ENCODE measurements at places on chromosomes 12 and 14.
A peak's percentile ranks its signal among the peaks of the same experiment; 100 is the strongest.

DNA sequence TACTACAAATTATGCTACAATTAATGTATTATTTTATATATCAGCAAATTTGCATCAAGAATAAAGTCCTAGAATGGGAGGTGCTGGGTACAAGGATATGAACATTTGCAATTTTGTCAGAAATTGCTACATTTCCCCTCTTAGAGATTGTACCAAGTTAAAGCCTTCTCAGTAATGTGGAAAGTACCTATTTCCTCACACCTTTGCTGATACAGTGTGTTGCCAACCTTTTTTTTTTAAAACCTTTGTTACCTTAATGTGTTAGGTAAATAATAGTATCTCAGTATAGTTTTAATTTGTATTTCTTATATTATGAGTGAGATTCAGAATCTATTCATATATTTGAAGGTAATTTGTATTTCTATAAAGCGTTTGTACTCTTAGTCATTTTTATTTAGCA, 95.4 kb upstream of the HIF1A start:
- DNase-seq, result no peak

DNA sequence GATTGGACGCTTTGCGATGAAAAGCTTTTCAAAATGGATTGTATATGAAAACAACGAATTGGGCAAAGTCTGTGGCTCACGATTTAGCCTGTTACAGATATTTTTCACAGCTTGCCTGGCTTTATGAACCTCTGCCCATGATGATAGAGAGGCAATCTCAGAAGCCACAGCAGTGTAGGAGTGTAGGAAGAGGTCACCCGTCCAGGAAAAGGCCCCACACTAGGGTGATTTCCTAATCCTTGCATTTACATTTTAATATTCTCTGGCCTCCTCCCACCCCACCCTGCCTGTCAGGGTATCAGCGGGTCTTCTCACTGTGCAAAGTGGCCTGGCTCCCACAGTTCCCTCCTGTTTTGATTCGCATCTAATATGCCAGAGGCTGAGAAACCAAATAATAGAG, 81.8 kb upstream of the FOXN3 start:
- DNase-seq, result no peak

DNA sequence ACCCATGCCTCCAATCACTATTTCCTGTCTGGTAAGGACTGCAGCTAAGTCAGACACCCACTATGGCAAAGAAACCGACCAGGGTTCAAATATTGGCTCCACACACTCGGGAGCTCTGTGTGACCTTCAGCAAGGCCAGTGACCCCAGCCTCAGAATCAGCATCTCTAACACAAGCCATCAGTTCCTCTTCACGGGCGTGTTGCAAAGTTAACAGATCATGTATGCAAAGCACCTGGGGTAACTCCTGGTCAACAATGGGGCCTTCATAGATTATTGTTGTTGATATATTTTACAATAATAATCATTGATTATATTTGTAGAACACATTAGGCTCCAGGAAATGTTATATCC, 6.2 kb upstream of the FAM222A start:
- no peak for DNase-seq

GRCh38 chr12:19186722-19187661, 57.5 kb downstream of the PLEKHA5 start:
- DNase-seq, result no peak

DNA sequence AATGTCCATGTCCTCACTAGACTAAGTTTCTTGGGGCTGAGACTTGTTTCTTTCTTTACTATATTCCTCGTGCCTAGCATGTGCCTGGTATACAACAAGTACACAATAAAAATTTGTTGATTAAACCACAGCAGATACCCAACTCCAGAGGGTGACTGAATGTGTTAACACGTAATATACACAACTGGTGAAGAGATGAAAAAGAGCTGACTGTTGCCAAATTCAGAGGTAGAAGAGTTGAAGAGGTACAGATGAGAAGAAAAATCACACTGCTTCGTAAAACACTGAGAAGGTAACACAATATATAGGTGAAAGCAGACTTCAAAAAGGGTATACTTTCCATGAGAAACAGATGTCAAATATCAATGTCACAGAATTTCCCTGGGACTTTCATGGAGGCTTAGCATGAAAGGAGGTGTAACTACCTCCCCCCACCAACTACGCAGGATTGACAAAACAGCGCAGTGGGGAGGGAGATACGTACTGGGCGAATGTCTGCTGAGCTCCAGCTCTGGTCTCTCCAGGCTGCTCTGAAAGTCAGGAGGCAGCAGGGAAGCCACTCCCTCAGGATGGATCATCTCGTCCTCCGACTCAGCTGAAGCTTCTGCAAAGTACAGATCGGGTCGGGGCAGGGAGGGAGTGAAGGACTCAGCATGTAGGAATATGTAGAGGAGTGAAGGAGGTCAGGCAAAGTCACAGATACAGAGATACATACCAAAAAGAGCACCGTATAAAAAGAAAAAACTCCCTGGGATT, 5.3 kb downstream of the ACIN1 start:
- no peak for DNase-seq

DNA sequence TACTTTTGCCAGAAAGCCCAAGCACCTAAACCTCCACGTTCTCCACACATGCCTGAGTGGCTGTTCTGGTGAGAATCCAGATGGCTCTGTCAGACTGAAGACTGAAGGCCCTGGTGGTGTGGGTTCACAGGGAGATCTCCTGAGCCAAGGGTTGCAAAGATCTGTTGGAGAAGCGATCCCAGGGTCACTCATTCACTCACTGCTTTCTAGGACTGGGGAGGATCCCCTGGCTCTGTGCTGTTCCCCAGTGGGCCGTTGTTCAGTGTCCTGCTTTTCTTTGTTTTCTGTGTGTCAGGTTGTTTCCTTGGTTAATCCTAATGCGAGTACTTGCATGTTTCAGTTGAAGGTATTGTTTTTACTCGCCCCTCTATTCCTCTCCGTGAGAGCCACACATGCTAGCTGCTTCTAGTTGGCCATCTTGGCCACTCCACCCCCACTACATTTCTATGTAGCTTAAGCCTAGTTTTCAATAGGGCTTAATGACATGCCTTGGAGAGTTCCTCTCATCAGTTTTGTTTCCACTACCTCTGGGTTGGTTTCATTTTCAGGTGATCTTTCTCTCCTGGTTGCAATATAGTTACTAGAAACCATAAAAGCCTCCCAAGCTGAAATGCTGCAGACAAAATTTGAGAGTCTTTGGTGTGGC, 144.5 kb upstream of the SLC38A2 start:
- DNase-seq, result peak; percentile 27

- no peak for DNase-seq
These were observed 364.9 kb downstream of the GALC start for GRCh38 chr14:87628129-87628528.

- DNase-seq, result no peak
These were observed 542 bp downstream of the PXN start for GRCh38 chr12:120264904-120265472.

GRCh38 chr12:127284870-127285431, 982.0 kb upstream of the TMEM132C start:
- DNase-seq, result no peak

GRCh38 chr14:96693987-96694386, 103.2 kb upstream of the VRK1 start:
- no peak for DNase-seq

- DNase-seq, result no peak
These were observed 69.0 kb downstream of the WDR20 start for GRCh38 chr14:102208741-102209140.

DNA sequence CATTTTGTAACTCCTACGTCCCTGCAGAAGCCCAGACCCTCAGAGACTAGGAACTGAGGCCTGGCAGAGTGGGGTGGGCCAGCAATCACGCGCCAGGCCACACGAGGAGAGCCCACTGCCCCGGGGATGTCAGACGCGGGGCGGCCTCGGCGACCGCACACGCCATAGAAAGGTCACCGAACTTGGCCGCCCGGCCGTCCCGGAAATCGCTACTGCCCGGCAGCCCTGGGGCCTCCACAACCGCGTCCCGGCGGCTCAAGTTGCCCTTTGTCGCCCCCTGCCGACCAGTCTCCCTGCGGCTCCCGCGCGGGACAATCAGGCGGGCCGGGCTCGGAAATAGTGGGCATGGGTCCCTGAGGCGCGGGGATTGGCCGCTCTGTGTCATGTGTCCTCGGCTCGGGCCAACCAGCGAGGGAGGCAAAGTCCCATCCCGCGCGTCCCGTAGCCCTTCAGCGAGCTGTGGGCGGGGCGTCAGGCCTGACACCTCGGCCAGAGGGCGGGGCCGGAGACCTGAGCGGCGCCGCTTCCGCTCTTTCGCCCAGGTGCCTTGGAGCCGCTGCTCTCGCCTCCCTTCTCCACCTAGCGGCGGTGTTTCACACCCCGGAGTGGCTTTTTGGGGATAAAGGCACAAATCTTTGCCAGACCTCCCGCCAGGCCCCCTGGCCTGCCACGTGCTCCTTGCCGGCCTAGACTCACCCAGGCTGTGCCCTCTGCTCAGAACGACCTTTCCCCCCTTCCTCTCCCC, 33.4 kb upstream of the DEGS2 start:
- peak; percentile 100 for DNase-seq

DNA sequence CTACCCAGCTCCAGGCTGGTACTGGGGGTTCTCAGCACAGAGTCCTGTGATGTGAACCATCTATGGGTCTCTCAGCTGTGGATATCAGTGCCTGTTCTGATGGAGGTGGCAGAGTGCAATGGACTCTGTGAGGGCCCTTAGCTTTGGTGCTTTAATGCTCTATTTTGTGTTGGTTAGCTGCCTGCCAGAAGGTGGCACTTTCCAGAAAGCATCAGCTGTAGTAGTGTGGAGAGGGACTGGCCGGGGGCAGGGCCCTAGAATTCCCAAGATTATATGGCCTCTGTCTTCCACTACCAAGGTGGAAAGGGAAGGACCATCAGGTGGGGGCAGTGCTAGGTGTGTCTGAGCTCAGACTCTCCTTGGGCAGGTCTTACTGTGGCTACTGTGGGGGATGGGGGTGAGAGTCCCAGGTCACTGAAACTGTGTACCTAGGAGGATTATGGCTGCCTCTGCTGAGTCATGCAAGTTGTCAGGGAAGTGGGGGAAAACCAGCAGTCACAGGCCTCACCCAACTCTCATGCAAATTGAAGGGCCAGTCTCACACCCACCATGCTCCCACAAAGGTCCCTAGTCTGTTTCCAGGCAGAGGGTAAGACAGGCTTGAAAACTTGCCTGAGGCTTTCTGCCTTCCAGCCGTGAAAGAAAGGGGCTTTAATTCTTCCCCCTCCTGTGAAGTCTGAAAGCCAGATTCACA, 878.1 kb downstream of the C12orf50 start:
- no peak for DNase-seq

GRCh38 chr12:9588749-9589148, 19.0 kb downstream of the KLRB1 start:
- no peak for DNase-seq

GRCh38 chr12:106897981-106898901, 57.5 kb upstream of the TMEM263 start:
- no peak for DNase-seq

DNA sequence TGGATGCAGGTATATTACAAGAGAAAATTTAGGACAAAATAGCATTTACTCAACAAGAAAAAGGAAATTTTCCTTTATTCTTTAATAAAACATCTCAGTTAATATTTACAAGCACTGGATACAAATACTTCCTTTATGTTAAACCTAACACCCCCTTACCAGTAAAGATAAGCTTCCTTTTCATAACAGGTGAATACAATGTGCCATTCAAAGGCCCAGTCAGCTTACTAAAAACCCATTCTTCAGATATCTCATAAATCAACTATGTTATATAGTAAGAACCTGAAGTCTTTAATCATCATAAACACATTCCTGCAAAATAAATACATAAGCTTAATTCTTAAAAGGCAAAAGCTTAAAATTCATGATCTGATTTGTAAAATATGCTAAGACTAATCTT, 52.6 kb downstream of the LRP6 start:
- no peak for DNase-seq

GRCh38 chr12:14545144-14546124, 22.2 kb downstream of the PLBD1 start:
- DNase-seq, result no peak

- DNase-seq, result no peak
These were observed 41.3 kb downstream of the HNRNPC start for GRCh38 chr14:21227981-21228380.

DNA sequence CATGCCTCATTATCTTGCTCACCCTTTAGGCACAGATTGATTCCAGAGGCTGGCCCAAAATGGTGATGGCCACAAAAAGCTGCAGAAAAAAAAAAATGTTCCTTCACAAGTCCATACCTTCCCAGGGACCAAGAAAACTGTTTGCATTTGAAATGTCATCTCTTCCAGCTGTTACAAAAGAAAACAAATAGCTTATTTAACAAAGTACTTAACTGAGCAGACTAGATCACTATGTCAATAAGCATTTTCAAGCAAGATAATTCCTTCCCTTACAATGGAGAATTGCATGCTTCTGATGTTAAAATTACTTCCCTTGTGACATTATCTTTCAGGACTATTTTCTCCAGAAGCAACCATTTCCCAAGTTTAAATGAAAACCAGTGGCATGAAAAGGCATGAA, 377.9 kb upstream of the KITLG start:
- no peak for DNase-seq

GRCh38 chr12:105107171-105107493, 399 bp upstream of the WASHC4 start:
- no peak for DNase-seq

DNA sequence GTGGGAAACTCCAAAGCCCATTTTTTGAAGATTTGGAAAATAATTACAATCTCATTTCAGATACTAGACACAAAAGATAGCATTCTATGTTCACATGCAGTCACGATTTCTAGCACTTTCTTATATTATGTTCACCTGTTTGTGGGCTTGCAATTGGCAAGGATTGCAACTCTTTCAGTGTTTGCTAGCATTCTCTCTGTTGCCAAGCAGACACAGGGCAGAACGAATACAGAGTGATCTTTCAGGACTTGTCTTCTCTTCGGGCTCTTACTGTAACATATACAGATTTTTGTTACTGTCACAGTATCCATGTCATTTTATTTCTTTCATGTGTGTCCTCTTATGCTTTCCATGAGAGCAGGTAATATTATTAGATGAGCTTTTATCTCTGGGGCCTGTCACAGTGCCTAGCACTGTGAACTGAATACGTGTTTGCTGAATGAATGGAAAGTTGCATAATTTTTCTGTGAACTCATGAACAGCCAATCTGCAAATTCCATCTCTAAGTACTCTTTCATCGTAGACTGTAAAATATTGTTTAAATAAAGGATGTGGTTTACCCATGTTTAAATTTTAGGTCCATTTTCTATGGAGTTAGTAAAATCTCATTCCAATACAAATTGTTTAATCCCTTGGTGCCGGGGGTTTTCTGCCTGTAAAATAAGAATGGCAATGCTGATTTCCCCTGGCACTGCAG, 105.1 kb downstream of the BMP4 start:
- no peak for DNase-seq

DNA sequence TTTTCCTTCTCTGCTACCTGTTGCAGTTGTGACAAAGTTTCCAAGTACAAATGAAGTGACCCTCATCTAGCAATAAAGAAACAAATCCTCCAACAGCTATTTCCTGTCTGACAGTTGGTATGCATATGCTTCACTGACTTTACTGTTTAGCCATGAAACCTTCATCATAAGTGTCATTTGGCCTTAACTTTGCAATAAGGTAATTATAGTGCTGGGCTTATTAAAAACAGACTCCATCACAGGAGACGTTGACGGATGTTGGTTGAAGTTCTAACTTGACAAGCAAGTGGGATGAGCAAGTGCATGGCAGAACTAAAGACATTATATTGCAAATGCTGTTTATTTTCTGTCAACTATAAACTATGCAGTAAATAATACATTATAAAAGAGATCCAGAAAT, 425.2 kb downstream of the RPS29 start:
- DNase-seq, result no peak

- no peak for DNase-seq
These were observed 237.4 kb upstream of the RGS6 start for GRCh38 chr14:71694591-71695530.

GRCh38 chr12:98371419-98371818, 144.0 kb upstream of the TMPO start:
- no peak for DNase-seq

Data from stimulated activated naive CD8-positive, alpha-beta T cell treated with anti-CD3 and anti-CD28 coated beads, Interleukin-15, Interleukin-2, amounts not matched to agents 100 U/mL and 50 U/mL, for 24 hours (primary cell).